Amygdala (tissue), 56 donors: ENCODE measurements at places on chromosomes 5 and 9.

- no peak for DNase-seq
These were observed 252.0 kb downstream of the MRPS30 start for GRCh38 chr5:45060724-45061123.

- DNase-seq = no peak
These were observed 204.9 kb upstream of the TARS1 start for GRCh38 chr5:33235824-33236223.

DNA sequence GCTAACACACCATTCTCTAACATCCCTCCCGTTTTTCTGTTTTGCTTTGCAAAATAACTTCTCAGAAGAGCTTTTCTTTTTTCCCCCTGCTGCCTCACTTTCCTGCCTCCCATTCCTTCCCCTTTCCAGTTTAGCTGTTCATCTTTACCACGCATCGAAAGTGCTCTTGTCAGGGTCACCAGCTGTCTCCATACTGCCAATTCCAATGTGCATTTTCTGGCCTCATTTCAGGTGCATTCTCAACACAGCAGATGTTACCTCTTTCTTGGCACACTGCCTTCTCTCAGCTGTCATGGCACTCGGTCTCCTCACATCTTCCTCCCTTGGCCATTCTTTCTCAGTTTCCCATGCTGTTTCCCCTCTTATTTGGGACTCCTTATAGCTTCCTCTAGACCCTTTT lies 9.5 kb downstream of the ARSK start:
- no peak for DNase-seq

DNA sequence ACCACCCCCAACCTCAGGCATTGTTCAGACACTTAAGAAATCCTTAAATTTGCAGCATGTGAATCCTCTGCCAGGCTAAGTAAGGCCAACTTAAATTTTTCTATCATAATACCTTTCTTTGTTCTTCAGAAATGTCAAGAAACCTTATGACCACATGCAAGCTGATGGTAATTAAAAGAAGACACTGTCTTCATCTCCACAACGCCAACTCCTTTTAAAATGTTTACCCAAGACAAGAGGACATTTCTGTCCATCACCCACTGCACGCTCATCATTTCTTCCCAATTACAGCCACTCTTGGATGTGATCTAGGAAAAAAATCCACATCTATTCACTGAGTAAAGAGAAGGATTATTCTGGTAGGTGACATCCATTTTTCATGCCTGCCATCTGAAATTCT lies 6.1 kb upstream of the IFNK start:
- no peak for DNase-seq

DNA sequence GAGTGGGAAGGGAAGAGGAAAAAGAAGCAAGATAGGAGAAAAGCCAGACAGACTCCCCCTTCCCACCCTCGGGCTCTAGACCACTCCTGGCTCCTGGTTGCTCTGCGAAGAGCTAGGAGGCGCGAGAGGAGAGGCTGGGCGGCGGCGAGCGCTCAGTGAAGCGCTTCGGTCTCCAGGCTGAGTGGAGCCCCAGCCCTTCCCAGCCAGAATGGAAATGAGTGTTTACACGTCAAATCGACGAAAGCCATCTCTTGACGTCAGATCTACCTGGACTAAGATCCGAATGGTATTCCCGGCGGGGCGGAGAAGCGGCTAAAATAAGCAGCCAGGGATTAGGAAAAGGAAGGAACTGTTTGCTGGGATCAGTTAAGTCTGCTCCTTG lies at the start of gene PCSK1:
TSS of gene PCSK1 (minus strand) at position 183 of the 382 bp plus-strand sequence. CDS start 206 bp downstream, outside the sequence.
- DNase-seq = no peak

GRCh38 chr9:7298123-7298522 lies 501.5 kb downstream of the DMAC1 start:
- no peak for DNase-seq

DNA sequence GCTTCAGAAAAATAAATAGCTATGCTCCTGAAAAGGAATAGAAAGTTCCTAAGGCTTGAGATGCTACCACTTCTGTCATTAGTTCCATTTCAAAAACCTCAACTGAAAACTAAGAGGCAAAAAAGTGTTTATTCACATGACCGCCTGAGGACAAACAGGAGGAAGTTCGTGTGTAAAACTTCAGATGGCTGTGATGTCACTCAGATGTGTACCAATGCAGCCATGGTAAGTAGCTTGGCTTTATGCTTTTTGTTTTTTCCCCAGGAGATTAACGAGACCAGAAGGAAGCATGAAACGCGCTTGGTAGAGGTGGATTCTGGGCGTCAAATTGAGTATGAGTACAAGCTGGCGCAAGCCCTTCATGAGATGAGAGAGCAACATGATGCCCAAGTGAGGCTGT lies 33.0 kb downstream of the LMNB1 start:
- DNase-seq = no peak

- DNase-seq = no peak
These were observed 137.3 kb upstream of the SGCD start for GRCh38 chr5:156189628-156190027.

GRCh38 chr5:122896598-122897282 lies 51.3 kb downstream of the SNX24 start:
- DNase-seq = no peak

- no peak for DNase-seq
These were observed 21.7 kb upstream of the SYNPO start for GRCh38 chr5:150618588-150619281.

DNA sequence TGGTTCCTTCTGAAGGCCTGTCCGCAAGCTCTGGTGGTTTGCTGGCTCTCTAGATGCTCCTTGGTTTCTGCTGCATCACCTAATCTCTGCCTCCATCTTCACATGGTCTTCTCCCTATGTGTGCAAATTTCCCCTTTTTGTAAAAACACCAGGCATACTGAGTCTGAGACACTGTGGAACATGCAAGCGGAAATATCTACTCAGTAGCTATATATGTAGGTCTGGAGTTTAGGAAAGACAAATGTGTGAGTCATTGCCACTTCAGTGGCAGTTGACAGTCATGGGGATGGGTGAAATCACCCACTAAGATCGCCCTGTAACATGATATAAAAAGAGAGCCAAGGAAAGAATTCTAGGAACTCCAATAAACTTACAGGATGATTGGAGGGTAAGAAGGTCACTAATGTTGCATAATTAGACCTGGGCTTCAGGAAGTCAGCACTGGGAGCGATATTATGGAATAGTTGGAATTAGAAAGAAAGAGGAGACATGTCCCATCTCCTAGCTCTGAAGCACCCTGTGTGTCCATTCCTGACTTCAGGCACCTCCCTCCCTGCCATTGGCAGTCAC lies 22.7 kb upstream of the UBLCP1 start:
- DNase-seq = no peak

GRCh38 chr9:111965566-111966019 lies 69.0 kb downstream of the UGCG start:
- no peak for DNase-seq

DNA sequence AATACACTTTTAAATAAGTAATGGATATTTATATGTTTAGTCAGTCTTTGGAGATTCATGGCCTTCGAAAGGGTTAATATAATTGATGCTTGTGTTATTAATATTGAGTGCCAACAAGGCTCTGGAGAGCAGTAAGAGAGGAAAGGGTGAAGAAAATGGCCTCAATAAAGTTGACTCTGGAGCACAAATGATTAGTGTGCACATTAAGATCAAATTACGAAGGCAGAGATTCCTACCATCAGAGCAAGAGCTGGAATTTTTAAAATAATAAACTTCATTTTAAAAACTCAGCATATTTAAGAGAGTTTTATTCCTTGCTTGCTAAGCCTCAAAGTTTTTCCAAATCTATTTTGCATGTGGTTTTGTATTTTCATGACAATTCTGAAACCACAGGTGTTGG lies 14.8 kb downstream of the SLC44A1 start:
- DNase-seq = no peak

DNA sequence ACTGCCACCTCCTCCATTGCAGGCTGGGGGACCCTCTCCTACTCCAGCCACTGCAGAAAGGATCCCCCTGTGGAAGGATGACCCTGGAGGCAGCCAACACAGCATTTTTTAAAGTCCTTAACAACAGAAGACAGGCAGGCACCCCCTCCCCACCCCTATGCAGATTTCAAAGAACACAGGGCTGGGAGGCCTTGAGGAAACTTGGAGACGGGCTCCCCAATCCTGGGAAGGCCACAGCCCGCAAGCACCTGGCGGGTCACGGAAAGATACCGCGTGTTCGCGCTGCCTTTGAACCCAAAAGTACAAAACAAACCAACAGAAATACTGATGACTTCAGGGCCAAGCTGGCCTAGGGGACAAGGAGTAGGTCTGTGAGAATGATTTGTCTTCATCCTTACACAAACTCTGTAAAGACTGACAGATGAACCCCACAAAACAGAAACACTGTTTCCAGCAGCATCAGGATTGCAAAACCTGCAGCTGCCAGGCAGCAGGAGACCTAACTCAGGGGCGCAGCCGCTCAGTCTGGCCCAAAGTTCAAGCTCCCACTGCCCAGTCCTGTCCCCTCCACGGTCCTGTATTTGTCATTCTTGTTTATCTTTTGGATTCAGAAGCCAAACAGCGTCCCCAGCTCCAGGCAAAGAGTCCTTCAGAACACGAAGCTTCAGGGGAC lies 13.8 kb downstream of the VAV2 start:
- no peak for DNase-seq

DNA sequence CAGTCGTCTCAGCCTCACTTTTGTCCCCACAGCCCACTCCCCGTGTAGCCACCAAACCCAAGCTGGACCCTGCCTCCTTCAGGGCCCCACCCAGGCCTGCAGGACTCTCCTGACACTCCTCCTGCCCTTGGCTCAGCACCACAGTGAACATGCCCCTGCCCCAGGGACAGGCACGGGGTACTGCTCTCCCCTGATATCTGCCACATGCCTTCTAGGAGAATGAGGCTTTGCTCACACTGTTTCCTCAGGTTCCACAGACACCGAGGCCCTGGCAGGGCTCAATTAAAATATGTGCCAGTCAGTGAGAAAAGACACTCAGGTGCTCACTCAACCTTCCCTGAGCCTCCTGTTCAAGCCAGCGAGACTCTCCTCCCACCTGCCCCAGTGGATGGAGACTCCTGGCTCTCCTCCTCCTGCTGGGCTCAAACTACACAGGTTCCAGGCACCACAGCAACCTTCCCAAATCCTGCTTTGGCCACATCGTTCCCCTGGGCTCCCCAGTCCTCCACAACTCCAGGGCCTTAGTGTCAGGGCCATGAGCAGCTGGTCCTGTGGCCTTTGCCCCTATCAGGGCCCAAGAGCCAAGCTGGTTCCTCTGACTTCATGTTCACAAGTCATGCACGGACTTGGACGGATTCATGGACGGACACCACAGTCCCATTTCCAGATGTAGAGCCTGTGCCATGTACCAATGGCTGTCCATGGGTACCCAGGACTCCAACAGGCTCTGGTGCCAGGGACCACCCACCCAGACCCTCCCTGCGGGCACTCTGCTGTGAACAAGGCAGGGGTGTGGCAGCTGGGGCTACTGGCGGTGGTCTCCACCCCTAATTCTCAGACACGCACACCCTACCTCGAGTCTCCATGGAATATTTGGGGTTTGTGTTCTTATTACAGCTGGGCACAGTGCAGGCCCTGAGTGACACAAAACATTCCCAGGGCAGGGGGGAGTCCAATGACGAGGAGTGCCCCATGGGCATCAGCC lies 36.6 kb downstream of the BICD2 start:
- DNase-seq = no peak

DNA sequence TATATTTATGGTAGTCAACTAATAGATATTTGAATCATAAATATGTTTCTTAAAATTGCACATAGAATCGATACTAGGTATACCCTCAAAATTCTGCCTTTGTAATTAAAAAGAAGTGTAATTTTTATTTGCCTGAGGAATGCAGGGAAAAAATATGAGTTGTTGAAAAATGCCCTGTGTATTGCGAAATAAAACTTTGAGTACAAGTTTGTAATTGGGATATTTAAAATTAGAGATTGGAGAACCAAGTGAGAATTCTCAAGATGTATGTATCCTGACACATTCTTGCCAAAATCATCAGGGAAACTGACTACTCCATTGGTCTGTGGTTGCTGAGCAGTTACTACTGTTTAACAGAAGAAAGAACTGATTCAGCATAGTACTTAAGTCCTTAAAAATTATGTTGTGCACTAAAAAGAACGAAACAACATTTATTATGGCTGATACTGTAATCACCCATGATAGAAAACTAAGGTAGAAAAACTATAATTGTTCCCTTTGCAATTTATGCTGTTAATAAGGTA lies 36.0 kb downstream of the ST8SIA4 start:
- no peak for DNase-seq

- DNase-seq = no peak
These were observed 2.0 kb upstream of the EBF1 start for GRCh38 chr5:159101685-159102084.

DNA sequence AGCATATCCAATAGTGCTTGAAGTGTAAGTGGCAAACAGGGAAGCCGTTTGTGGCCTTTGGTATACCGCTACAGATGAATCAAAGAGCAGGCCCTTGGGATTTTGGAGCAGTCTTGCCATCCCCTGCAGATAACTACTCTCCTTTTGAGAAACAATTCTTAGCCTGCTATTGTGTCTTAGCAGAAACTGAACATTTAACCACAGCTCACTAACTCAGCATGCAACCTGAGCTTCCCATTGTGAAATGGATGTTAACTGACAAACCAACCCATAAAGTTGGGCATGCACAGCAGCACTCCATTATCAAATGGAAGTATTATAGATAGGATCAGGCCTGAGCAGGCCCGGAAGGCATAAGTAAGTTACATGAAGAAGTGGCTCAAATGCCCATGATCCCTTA lies 315.3 kb upstream of the PTGER4 start:
- no peak for DNase-seq

DNA sequence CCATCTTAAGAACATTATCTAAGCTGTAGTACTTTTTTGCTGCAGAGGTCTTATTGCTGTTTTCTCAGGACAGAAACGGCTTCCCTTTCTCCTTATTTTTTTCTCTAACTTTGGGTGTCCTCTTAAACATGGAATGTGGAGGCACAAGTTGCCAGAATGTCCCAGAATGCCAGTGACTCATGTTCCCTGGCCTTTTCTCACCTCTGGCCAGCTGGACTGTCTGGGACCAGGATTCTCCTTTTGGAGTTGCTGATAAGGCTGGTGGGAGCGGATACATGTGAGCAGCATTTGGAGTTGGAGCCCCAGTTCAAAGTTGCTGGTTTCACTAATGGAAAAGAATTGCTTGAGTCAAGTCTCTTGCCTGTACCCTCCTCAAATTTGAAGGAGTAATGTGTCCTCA lies 112.8 kb downstream of the ARHGAP26 start:
- no peak for DNase-seq

- DNase-seq = no peak
These were observed 1043.4 kb upstream of the CDH10 start for GRCh38 chr5:25688156-25688555.

DNA sequence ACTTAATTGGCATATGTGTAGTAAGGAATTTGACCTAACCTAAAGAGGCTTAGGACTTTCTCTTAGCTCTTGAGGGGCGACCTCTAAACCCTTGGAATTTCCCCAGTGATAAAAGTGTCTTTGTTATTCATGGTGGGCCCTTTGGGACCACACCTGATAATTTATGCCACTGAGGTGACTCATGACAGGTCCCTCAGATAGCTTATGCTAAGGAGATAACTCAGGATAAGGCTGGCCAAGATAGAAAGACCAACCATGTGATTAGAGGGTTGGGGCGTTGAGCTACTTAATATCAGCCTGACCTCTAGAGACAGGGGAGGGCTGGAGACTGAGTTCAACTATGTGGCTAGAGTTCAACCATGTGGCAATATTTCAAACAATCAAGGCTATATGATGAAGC lies 218.1 kb downstream of the AP3B1 start:
- no peak for DNase-seq
